ENCODE measurements at places on chromosomes 6 and 20. TPM values are rescaled to one million over a fixed set of nuclear protein-coding genes. Genes with fewer than 3 reads are reported as not detected.

GRCh38 chr6:135883536-135883935, 32.0 kb downstream of the PDE7B start:
- H3K36me3 ChIP-seq, result no peaks in the 10 kb centered on the region
- no peak for DNase-seq
- H3K27ac ChIP-seq, result no peak overlapping the region
- H3K4me3 ChIP-seq, result no peak overlapping the region
- no peaks in the 10 kb centered on the region for H3K27me3 ChIP-seq

GRCh38 chr6:116945809-116946208, 68.8 kb downstream of the RFX6 start:
- no peak overlapping the region for H3K27ac ChIP-seq
- H3K4me1 ChIP-seq, result no peaks in the 10 kb centered on the region
- H3K4me3 ChIP-seq, result no peak overlapping the region
- H3K36me3 ChIP-seq, result no peaks in the 10 kb centered on the region

DNA sequence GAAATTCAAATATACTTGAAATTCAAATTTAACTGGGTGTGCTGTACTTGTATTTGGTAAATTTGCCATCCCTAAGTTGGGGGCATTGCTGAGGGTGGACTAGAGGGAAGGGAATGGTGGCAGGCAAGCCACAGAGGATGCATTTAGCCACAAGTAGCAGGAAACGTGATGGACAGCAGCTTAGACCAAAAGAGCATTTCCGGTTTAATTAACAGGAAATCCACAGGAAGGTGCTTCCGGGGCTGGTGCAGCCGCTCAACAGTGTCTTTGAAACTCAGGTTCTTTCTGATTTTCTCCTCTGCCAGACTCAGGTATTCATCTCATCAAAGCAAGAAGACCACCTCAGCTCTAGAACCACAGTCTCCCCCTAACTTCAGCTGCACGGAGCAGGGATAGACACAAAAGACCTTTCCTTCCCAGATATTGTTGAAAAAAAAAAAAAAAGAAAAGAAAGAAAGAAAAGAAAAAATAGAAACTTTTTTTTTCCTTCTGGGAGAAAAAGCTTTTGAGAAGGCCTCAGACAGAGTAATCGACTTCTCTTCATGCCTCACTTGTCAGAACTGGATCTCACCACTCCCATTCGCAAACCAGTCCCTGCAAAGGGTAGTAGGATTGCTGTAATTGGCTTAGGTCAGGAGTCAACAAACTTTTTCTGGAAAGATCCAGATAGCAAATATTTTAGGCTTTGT, 8.0 kb upstream of the BCAS1 start:
- no peaks in the 10 kb centered on the region for H3K36me3 ChIP-seq
- H3K27me3 ChIP-seq, result no peaks in the 10 kb centered on the region
- no peak for DNase-seq
- H3K4me3 ChIP-seq, result no peak overlapping the region
- no peaks in the 10 kb centered on the region for H3K4me1 ChIP-seq

DNA sequence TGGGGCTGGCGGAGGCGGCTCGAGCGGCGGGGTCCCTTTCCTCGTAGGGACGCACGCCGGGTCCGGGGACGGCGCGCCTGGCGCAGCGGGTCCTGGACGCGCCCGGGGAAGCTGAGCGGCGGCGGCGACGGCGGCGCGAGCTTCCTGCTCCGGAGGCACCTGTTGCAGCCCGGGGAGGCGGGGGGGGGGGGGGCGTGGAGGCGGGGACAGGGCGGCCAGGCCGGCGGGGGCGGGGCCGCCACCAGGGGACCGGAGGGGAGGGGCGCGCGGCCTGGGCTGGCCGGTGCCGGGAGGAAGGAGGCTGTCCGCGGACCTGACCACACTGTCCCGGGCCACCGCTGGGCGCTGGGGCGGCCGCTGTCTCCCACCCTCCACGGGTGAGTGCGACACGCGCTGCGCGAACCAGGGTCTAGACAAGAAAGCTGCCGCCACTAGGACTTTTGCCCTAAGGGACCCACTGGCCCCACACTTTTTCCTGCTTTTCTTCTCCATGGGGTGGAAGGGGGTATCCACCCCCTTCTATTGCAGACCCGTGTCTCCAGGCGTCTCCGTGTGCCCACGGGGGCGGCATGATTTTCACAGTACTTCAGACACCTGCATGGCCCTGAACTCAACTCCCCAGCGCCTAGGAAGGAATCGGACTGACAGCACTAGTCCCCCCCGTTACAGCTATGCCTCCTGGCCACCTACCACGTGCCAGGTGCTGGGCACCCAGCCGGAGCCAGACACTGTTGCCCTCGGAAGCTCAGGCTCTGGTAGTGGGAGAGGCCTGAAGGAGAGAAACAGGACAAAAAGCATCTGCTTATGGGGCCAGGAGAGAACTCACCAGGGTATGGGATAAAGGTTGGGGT, at the start of gene NFATC2:
Gene NFATC2, minus strand, starts transcription at position 149 of the 851 bp plus-strand sequence. CDS start 220 bp downstream, outside the sequence.
- no peak within 1 kb of the TSS for H3K27ac ChIP-seq
- peak; percentile 70 for DNase-seq
- H3K36me3 ChIP-seq, result no peaks in the 10 kb centered on the region
- peaks cover 23% of the 10 kb centered on the region for H3K27me3 ChIP-seq
- no peaks in the 10 kb centered on the region for H3K4me1 ChIP-seq

DNA sequence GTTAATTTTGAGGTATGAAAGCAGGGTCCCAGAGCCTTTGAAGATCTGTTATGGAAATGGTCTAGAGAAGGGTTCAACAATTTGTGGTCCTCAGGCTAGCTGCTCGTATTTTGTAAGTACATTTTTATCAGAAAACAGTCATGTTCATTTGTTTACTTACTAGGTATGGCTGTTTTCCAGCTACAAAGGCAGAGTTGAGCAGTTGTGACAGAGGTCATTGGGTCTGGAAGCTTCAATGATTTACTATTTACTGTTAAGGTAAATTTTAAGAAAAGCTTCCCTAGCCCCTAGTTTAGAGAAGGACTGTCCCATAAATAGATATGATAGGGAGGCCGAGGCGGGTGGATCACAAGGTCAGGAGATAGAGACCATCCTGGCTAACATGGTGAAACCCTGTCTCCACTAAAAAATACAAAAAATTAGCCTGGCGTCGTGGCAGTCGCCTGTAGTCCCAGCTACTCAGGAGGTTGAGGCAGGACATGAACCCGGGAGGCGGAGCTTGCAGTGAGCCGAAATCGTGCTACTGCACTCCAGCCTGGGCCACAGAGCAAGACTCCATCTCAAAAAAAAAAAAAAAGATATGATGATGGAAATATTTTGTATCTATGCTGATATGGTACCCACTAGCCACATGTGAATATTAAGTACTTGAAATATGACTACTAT, 538.4 kb upstream of the CITED2 start:
- no peaks in the 10 kb centered on the region for H3K36me3 ChIP-seq
- no peak for DNase-seq
- no peaks in the 10 kb centered on the region for H3K27me3 ChIP-seq
- H3K27ac ChIP-seq, result no peak overlapping the region
- no peak overlapping the region for H3K4me3 ChIP-seq
- no peaks in the 10 kb centered on the region for H3K4me1 ChIP-seq

DNA sequence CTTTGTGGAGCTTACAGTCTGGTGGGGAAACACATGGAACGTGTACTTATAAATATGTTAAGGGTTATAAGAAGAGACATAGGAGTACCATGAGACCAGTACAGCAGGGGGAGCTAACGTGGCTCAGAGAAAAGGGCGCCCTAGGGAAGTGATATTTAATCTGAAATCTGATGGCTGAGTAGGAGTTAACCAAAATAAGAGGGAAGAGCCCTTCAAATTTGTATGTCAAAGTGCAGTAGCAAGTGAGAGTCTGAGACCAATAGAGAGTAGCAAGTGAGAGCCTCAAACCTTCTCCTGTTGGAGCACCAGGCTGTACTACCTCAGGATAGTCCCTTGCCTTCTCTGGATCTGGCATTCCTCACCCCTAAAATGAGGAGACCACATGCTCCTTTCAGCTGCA, 6.1 kb upstream of the PKIG start:
- DNase-seq, result no peak
- H3K36me3 ChIP-seq, result no peaks in the 10 kb centered on the region
- no peaks in the 10 kb centered on the region for H3K4me1 ChIP-seq
- no peak overlapping the region for H3K27ac ChIP-seq

DNA sequence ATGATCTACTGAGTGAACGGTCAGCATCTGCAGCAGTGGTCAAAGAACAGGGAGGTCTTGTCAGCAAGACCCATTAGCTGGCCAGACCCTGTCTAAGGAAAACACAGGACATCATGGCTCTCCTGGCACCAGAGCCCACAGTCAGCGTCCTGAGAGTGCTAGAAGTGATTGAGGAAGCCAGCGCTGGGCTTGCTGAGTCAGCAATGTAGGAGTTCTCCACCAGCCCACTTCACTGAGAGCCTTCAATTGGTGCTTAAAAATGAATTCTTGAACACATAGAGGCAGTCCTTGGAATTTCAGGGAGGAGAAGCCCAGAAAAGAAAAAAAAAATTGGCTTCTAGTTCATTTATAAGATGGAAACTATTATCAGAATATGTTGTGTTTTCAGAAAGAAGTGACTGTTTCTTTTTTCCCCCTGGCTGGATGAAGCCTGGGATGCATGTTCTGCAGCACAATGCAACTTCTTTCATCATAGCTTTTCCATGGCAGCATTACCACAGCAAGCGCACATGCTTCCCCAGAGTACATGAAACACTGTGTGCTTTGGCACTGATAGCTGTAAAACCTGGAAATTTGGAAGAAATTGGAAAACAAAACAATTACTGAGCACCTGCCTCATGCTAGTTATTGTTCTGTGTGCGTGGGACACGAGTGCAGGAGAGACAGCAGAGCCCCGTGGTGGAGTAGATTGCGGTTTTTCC, 899.9 kb downstream of the C6orf118 start:
- no peaks in the 10 kb centered on the region for H3K36me3 ChIP-seq
- no peak overlapping the region for H3K4me3 ChIP-seq
- no peaks in the 10 kb centered on the region for H3K27me3 ChIP-seq
- no peaks in the 10 kb centered on the region for H3K4me1 ChIP-seq
- no peak for DNase-seq
- H3K27ac ChIP-seq, result no peak overlapping the region

- no peak for DNase-seq
- H3K36me3 ChIP-seq, result no peaks in the 10 kb centered on the region
- no peaks in the 10 kb centered on the region for H3K27me3 ChIP-seq
Observed at GRCh38 chr6:144129469-144129868, 20.8 kb upstream of the STX11 start.

DNA sequence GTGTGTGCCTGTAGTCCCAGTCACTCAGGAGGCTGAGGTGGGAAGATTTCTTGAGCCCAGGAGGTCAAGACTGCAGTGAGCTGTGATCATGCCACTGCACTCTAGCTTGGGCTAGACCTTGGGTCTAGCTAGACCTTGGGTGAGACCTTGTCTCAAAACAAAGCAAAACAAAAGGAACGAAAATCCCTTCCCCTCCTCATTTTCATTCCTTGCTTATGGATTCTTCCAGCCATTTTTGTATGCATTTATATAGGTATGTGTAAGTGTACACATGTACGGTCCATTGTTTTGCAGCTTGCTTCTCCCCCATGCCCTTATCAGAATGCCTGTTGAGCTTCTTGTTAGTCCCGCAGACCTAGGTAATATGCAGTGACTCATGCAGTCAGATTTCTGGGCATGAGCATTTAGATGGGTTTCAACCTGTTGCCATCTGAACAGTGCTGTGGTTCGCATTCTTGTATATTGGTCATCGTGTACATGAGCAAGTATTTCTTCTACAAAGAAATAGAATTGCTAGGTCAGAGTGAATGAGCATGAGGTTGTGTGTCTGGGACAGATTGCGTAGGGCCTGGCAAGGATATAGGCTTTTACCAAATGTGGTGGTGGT, 73.2 kb downstream of the ATRN start:
- no peak overlapping the region for H3K27ac ChIP-seq
- no peaks in the 10 kb centered on the region for H3K27me3 ChIP-seq
- peaks cover 7% of the 10 kb centered on the region for H3K36me3 ChIP-seq

GRCh38 chr6:114062199-114062598, 91.3 kb upstream of the HDAC2 start:
- no peak overlapping the region for H3K4me3 ChIP-seq
- no peaks in the 10 kb centered on the region for H3K27me3 ChIP-seq
- no peaks in the 10 kb centered on the region for H3K4me1 ChIP-seq
- DNase-seq, result no peak

- no peaks in the 10 kb centered on the region for H3K27me3 ChIP-seq
- H3K27ac ChIP-seq, result no peak overlapping the region
- no peaks in the 10 kb centered on the region for H3K36me3 ChIP-seq
- no peaks in the 10 kb centered on the region for H3K4me1 ChIP-seq
- DNase-seq, result no peak
- no peak overlapping the region for H3K4me3 ChIP-seq
Observed at GRCh38 chr6:70636596-70636995, 31.1 kb upstream of the SMAP1 start.

- H3K27ac ChIP-seq, result no peak overlapping the region
- H3K4me1 ChIP-seq, result 0 out of 2 replicates have a peak, but pooled peaks cover 3% of the 10 kb centered on the region
- no peaks in the 10 kb centered on the region for H3K27me3 ChIP-seq
- no peak for DNase-seq
Observed at GRCh38 chr6:156747715-156748114, 29.5 kb upstream of the ARID1B start.

DNA sequence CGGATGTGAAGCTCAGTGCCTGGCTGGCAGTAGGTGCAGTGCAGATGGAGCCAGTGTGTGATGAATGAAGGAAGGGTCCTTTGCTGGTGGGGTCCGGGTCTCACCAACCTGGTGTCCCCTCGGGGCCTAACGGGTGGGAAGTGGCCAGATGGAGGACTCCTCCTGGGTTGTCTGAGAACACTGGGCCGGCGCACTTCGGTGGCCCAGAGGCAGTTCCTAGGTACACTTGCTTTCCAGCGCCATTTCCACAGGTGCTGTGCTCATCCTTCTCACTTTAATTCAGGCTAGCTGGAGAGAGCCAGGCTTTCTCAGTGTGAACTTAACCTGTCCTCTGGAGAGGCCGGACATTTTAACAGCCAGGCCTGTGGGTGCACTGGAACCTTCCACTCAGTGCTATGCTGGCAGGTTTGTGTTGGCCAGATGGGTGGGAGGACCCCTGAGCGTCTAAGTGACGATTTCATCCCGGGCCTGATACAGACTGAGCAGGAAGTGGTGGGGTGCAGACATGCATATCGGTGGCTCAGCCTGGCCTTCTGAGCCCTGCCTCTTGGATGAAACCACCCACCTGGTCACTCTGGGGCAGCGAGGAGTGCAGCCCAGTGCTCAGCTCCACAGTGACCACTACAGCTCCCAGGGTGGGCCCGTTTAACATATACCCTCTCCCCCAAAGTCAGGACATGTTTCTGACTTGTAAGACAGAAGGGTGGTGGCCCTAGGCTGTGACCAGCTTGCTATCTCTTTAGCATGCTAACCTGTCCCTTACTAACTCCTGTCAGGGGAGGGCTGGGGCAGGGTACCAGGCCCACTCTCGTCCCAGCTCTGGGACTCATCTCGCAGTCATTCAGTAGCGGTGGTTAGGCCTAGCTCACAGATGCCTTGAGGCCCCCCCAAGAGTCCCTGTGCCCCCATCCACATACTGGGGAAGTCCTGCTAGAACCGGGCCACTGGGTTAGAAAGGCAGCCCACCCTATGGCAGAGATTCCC, 8.2 kb upstream of the PYGB start:
- H3K4me3 ChIP-seq, result no peak overlapping the region
- H3K27me3 ChIP-seq, result no peaks in the 10 kb centered on the region
- DNase-seq, result no peak

- peak; percentile 69 for DNase-seq
- peak overlapping the region; percentile 74 for H3K4me3 ChIP-seq
- H3K4me1 ChIP-seq, result no peaks in the 10 kb centered on the region
- H3K27me3 ChIP-seq, result peaks cover 6% of the 10 kb centered on the region
Observed at GRCh38 chr6:28218312-28219248, 6.5 kb upstream of the ZSCAN9 start.

GRCh38 chr6:120938164-120938875, 396.0 kb downstream of the TBC1D32 start:
- no peaks in the 10 kb centered on the region for H3K27me3 ChIP-seq
- no peak overlapping the region for H3K27ac ChIP-seq
- H3K4me1 ChIP-seq, result peaks cover 2% of the 10 kb centered on the region
- H3K36me3 ChIP-seq, result no peaks in the 10 kb centered on the region
- DNase-seq, result no peak
- H3K4me3 ChIP-seq, result no peak overlapping the region

TBXT gene
- total RNA-seq, result 0.31 TPM

COL21A1 gene
- 1.4 TPM for total RNA-seq

FHL5 gene
- total RNA-seq, result not detected

SAMD5 gene
- 0.29 TPM for total RNA-seq
